ENCODE measurements at places on chromosomes 3 and 15. TPM values are rescaled to one million over a fixed set of nuclear protein-coding genes. Genes with fewer than 3 reads are reported as not detected.

Gene SCAMP5
- 43.7 TPM for total RNA-seq

Gene ACAD9
- total RNA-seq: 69.5 TPM

Gene ARL13B
- total RNA-seq: 11.3 TPM

Gene GNAT1
- total RNA-seq: not detected

Gene P4HTM
- total RNA-seq: 47.4 TPM

Gene TMEM266
- not detected for total RNA-seq

Gene ATP13A4
- total RNA-seq: 2.5 TPM

Gene TUSC2
- 20.2 TPM for total RNA-seq
